ENCODE measurements at places on chromosomes 5 and 9.

DNA sequence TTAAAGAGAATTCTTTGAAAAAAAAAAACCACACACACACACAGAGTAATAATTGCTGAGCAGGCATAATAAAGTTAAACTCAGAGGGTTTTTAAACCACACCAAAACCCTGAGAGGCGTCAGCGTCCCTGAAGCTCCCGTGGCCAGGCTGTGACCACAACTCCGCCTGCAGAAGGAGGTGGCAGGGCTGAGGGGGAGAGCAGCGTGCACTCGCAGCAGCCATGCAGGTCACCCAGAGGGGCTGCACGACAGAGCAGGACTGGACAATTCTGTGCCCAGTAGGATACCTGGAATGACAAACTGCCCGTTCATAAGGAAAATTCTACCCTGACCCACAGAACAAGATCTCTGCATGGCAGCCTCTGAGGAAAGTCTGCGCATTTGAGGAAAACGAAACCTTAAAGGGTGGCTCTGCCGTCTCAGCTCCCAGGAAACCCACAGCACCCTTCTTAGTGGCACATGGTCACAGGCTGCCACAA, 44.0 kb downstream of the ROR2 start:
- no peak for DNase-seq

DNA sequence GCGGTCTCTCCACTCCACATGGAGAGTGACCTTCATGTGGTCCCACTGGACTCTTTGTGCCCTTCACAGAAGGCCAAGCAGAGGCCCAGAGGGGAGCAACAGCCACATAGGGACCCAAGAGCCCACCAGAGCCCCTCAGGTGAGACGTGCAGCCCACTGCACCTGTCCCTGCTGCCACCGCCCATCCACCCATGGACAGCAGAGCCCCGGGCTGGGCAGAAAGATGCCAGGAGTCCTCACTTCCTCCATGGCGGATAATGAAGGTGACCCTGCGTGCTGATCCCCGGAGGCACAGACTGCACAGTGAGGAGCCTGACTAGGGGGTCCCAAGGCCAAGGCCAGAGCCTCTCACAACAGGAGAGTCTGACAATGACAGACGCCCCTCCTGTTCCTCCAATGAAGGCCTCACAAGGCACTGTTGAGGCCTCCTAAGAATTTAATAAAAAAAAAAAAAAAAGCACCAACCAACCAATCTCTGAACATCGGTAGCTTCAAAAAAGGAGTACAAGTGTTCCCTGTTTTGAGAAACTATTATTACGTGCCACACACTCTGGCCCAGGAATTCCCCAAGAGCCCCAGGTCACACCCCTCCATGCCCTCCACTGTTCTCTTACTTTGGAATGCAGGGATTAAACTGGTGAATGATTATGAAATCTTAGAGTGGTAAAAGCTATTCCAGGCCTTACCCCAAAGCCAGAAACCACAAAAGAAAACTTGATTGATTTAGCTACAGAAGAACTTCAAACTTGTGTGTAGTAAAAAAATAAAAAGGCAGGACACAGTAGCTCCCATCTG, 2.8 kb upstream of the PPP1R26 start:
- peak; percentile 41 for DNase-seq

DNA sequence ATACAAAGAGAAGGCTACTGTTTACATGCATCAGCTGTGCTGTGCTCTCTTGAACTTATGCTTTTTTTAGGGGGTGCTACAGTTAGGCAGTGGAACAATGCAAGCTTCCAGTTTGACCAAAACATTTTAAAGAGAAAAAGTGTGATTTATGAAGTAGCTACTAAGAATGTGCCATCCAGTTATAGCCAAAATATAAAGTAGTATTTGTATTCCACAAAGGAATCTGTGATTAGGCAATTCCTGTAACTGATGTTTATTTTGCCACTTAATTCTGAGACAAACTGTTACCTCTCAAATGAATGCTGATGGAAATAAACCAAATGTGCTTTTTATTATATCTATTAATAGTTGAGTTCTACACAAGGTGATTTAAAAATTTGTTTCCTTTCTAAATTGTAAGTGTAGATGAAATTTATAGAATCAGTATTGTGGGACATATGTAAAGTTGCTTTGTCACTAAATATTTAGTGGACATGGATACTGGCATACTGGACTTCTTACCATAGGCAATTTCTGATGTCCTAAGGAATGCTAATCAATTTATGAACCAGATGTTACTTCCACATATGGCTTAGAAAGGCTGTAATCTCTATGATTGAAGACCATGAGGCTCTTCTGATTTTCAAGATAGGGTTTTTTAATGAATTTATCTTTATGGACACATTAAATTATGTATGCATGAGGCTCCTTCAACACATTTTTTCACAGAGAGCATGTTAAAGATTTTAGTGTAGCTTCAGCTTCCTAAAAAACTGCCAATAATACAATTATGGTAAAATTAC, 410.2 kb downstream of the PRR16 start:
- DNase-seq = no peak

DNA sequence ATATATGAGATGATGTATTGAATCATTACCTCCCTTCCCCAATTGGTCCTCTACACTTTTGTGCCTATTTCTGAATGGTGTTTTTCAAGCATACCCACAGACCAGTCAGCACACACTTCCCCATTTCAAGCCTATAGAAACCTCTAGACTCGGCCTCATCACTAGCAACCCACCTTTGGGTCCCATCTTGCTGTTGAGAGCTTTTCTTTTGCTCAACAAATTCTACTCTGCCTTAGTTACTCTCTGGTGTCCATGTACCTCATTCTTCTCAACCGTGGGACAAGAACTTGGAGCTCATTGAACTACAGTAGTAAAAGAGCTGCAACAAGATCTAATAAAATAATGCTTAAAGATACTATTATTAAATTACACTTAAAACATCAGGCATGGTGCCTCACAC, 49.0 kb upstream of the KDM4C start:
- DNase-seq = no peak

DNA sequence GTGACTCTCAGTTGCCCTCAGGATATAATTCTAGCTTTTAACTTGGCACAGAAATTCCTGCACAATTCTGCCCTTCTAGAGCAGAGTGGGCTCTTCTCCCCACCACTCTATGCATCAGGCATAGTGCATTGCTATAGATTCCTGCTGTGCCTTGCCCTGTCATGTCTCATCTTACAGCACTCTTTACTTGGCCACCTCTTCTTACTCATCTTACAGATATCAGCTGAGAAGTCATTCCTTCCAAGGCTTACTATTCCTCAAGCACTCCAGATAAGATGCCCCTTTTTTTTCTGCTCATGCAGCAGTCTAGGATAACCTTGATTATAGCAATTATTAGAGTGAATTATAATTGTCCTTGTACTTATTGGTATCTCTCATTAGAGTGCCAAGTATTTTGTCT, 5.6 kb downstream of the FAM221B start:
- DNase-seq = no peak

DNA sequence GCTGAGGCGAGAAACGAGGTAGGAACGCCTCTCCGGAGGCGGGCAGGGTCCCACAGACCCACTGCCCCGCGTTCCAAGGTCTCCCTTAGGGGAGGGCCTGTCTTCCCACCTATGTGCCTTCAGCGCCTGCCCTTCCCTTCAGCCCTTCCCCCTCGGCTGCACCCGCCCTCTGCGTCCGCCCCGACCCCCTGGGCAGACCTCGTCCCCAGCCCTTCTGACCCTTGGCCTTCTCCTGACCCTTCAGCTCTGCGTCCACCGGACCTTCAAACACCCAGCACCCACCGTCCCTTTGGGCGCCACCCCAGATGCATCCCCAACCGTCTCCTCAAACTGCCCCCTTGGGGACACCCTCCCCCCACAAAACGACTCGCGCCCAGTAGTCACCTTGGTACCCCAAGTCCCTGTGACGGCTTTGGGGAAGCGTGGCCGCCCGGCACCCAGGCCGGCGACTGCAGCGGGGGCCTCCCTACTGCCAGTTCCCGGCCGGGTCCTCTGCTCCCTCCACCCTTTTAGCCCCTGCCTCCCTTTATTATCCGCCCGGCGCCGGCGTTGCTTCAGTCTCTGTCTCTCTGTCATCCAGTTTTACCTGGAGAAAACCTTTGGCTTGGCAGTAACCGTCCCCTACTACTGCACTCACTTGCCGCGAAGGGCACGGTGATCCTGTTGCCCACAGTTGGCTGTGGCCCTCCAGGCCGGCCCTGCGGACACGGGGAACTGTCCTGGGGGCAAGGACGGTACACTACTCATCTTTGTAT, 421 bp downstream of the RUSC2 start:
- DNase-seq = no peak

GRCh38 chr5:127280491-127281220, 9.9 kb upstream of the MEGF10 start:
- no peak for DNase-seq

- DNase-seq = no peak
Measured at GRCh38 chr9:994005-994404, 17.6 kb downstream of the DMRT3 start.

- DNase-seq = peak; percentile 44
Measured at GRCh38 chr9:86034863-86035734, 64.3 kb downstream of the GOLM1 start.

GRCh38 chr9:72882117-72882775, 70.6 kb downstream of the ALDH1A1 start:
- no peak for DNase-seq

DNA sequence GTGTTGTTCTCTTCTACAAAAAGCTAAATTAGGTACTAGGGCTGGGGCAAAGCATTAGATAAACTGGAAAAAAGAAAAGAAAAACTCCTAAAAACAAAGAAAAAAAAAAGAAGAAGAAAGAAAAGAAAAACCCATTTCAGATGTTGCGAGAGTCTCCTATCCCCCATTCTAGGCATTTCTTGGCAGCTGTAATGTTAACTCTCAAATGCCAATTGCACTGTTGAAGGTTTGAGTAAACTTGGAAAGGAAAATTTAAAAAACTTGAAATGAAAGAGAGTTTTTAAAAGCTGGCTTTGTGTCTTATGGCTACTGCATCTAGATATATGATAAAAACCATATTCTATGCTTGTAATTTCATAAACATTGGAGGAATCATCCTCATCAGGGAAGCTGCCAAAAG, 34.6 kb upstream of the CTSV start:
- no peak for DNase-seq

- no peak for DNase-seq
Measured at GRCh38 chr9:131290036-131290766, 678 bp downstream of the PLPP7 start.

DNA sequence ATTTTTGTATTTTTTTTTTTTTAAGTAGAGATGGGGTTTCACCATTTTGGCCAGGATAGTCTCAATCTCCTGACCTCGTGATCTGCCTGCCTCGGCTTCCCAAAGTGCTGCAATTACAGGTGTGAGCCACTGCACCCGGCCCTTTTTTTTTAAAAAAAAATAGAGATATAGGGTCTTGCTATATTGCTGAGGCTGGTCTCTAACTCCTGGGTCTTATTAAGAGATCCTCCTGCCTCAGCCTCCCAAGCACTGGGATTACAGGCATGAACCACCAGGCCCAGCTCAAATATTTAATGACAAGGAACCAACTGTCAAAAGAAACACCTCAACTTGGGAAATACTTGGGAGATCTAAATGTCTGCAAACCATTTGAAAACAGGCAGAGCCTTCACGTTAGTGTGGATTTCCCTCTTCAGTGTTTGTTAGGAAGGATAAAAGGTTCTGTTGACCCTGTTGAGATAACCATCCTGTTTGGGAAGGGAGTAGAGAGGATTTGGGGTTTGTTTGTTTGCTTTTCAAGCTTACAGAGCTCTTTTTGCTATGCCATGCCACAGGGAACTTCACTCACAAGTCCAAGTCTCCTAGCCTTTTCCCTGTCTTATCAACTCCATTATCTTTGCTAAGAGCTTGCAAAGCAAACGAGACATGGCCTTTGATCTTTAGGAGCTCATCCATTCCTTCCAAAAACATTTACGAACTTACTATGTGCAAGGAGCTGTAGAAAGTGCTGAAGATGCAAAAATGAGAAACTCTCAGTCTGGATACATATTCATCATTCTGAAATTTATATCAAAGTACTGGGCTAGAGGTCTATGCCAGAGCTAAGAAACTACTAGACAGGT, 7.5 kb downstream of the FAXDC2 start:
- DNase-seq = no peak

DNA sequence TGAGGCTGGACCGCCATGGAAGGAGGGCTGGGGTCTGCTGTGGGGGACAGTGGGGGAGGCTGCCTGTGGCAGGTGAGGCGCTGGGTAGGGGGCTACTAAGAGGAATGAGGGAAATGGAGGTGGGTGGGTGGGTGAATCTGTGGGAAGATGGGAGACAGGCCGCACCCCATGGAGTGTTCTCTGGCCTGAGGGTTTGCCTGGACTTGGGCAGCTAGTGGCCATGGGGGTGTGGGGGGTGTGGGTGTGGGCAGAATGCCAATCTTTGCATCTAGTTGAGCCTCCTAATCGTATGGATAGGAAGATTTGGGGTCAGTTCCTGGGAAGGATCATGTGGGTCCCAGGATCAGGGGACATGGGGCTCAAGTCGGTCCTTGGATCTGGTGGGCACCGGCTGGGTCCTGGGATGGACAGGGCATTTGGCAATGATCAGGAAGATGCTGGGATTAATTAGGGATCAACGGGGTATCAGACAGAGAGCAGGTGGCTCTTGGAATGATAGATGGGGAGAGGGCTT, 518 bp downstream of the ZDHHC12 start:
- no peak for DNase-seq

- DNase-seq = no peak
Measured at GRCh38 chr5:143397302-143398052, 6.0 kb downstream of the NR3C1 start.

DNA sequence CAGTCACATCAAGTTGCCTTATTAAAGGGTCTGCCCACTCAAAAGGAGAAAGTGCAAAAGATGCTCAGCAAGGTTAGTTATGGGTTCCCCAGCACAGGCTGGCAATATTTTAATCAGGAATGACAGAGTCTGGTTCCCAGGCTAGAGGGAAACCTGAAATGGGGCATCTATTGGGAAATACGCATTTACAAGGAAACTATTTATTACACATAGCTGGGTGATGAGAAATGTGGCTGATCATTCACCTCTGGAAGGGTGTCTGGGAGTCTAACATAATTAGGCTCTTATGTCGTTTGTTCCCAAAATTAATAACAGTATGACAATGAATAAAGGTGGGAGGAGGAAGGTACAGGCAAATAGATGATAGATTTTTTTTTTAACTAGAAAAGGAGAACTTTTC, 314.7 kb downstream of the ENC1 start:
- peak; percentile 75 for DNase-seq

DNA sequence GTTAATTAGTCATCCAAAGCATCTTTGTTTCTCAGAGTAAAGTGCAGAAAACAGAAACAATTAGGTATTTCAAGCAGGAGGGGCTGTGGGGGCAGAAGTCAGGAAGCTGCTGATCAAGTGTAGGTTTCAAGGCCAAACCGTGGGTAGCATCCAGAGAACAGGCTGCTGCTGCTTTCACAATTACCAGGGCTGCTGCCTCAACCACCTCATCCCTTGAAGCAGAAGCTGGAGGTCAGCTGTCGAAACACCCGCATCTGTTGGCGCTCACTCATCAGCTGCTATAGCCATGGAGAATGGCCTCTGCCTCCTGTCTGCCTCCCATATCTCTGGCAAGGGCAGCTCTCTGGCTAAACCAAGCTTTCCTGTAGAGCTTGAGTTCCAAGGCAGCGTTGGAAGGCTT, 122.9 kb upstream of the OSMR start:
- DNase-seq = no peak

GRCh38 chr5:73625372-73625943, 538 bp upstream of the ARHGEF28 start:
- DNase-seq = no peak

Measured in astrocyte (in vitro differentiated cells and primary cell).